ENCODE measurements at places on chromosomes 5 and 9.

GRCh38 chr5:11851416-11851815 is 52.8 kb downstream of the CTNND2 start:
- no peak for DNase-seq

DNA sequence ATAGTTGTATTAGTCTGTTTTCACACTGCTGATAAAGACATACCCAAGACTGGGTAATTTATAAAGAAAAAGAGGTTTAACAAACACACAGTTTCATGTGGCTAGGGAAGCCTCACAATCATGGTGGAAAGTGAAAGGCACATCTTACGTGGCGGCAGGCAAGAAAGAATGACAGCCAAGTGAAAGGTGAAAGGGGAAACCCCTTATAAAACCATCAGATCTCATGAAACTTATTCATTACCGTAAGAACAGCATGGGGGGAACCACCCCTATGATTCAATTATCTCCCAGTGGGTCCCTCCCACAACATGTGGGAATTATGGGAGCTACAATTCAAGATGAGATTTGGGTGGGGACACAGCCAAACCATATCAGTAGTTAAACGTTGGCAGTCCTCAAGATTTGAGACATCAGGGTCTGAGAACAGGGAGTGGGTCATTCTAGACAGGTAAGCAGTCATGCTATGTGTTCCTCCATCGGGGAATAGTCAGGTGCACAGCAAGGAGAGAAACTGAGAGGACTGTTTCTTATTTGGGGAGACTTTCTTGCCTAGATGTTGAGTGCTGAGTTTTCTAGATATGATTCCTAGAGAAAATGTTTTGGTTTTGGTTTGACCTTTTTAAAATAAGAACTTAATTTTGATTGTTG is 45.8 kb upstream of the ENTREP1 start:
- DNase-seq, result no peak

- no peak for DNase-seq
Measured at GRCh38 chr5:54895816-54896341, 89.5 kb downstream of the ESM1 start.

- DNase-seq, result peak; percentile 32
Measured at GRCh38 chr9:95268681-95269080, 48.8 kb downstream of the FANCC start.

DNA sequence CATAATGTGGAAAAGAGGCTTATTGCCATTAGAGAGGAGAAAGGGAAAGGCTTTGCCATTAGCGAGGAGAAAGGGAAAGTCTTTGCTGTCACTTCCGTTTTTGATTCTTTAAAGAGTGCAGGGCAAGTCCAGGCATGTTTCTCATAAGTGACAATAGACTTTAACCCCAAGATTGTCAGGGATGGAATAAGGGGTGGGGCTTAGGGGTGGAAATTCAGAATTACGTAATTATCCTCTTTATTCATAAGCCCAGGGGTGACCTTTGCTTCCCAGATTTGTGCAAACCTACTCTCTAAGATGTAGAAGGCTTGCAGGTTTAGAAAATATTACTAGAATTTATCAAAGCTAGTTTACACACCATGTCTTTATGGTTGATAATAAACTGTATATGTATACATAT is 2.3 kb upstream of the PLK2 start:
- peak; percentile 61 for DNase-seq

DNA sequence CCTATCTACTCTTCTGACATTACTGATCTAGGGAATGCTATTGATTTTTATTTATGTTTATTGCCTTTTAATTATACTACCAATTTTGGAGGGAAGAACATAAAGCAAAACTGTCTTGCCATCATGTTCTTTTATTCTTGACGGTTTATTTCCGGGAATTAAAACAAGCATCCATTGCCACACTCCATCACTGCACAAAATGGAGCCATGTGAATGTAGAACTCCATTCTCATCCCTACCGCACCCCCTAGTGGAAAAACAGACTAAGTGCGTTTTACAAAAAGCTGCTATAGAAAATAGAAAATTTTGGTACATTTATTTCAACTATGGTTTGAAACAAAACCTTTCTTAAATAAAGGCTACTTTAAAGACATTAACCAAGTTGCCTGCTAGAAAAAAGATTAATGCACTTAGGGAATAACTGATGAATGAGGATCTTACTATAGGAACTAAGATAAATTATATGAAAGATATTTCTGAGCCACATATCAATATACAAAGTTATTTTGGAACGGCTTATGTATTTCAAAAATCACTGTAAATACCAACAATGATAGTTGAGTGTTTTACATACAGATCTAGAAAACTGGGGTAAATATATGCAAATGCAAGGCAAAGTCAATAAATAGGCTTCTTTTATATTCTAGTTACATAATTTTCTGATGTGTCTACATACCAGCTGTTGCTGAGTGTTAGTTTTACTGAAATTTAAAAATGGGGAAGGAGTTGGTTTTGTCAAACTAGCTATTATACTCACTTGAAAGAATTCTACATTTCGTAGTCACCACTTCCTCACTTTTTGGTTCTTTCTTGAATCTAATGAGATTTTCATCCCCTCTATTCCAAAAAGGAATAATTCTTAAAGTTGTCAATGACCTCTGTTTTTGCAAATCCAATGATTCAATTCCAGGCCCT is 26.5 kb downstream of the OXCT1 start:
- DNase-seq, result peak; percentile 49
